Activated T-cell treated with anti-CD3 and anti-CD28 coated beads, Interleukin-2, amount 50 U/mL, for 24 hours (primary cell): ENCODE measurements at places on chromosomes 6 and 20.
A peak's percentile ranks its signal among the peaks of the same experiment; 100 is the strongest.

GRCh38 chr6:1403851-1404712 lies 14.7 kb downstream of the FOXF2 start:
- DNase-seq = no peak

GRCh38 chr20:12371990-12372389 lies 454.3 kb downstream of the BTBD3 start:
- DNase-seq = no peak

DNA sequence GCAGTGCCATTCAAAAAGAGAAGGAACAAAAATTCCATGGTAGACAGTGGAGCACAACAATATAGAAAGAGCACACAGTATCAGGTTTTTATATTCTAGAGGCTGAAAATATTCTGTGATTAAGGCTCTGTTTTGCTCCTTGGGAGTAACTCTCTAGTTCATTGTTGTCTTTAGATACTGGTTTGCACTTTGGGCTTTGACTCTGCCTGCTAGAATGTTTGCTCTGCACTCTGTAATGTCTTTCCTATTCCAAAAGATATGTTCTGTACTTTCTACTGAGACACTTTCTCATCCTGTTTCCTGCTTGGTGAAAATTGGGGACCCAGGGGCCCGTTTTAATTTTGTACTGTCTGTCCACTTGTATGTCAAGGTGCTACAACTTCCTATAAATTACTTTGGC lies 564.7 kb downstream of the BMP2 start:
- DNase-seq = no peak

- DNase-seq = no peak
Observed at GRCh38 chr6:95589826-95590570, 12.7 kb downstream of the MANEA start.

DNA sequence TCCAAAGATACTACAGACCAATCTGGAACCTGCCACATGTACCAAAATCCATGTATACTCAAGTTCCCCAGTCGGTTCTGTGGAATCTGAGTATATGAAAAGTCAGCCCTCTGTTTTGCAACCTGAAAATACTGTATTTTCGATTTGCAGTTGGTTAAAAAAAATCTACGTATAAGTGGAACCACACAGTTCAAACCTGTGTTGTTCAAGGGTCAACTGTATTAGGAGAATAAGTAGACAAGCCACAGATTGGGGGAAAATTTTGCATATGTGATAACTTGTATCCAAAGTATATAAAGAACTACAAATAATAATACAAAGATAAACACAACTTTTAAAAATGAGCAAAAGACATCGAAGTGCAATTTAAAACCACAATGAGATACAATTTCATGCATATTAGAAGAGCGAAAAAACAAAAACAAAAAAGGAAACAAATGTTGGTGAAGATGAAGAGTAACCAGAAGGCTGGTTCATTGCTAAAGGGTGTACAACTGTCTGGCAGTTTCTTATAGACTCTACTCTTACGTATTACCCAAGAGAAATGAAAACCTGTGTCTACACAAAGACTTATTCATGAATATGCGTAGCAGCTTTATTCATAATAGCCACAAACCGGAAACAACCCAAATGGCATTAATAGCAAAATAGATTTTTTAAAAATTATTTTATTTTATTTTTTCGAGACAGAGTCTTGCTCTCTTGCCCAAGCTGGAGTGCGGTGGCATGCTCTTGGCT lies 180.8 kb downstream of the BCAS1 start:
- DNase-seq = no peak

- DNase-seq = peak; percentile 77
Observed at GRCh38 chr20:50338479-50339391, 148.1 kb downstream of the CEBPB start.

DNA sequence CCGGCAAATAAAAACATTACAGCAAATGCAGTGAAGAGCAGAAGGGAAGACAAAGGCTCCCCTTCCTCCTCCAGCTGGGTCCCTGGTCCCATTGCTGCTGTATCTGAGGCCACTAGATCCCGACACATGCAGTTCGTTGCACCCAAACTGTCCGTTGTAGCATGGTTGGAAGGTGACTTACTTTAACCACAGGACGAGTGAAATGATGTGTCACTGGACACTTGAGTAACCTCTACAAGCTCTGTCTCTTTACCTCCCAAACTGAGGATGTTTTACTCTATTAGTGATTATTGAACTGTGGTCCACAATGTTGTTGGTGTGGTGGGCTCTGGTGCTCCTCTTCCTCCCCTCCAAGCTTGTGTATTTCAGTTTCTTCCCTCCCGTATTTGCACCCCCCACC lies 46.2 kb upstream of the ARMH2 start:
- no peak for DNase-seq

- DNase-seq = no peak
Observed at GRCh38 chr6:100186552-100186951, 192.5 kb upstream of the MCHR2 start.

GRCh38 chr6:148151896-148152643 lies 190.6 kb upstream of the SASH1 start:
- DNase-seq = no peak

DNA sequence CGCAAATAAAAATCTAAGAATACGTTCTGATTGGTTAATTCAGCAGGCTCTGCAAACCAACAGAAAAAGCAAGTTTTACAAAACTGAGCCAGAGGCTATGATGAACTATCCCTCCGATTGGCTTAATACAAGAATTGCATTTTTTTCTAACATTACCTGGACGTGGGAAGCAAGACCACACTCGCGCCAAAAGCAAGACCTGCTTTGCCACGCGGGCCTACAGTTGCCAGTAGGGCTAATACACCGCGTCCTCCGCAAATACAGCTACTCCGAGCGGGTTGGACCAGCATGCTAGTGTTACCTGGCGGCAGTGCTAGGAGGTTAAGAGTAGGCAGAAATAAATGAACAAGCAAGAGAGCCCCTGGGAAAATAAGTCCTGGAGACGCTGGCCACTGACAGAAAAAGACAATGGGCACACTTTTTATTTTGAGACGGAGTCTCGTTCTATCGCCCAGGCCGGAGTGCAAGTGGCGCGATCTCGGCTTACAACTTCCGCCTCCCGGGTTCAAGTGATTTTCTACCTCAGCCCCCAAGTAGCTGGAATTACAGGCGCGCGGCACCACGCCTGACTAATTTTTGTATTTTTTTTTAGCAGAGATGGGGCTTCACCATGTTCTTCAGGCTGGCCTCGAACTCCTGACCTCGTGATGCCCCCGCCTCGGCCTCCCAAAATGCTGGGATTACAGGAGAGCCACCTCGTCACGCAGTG lies 131.9 kb upstream of the BTN3A2 start:
- peak; percentile 68 for DNase-seq

DNA sequence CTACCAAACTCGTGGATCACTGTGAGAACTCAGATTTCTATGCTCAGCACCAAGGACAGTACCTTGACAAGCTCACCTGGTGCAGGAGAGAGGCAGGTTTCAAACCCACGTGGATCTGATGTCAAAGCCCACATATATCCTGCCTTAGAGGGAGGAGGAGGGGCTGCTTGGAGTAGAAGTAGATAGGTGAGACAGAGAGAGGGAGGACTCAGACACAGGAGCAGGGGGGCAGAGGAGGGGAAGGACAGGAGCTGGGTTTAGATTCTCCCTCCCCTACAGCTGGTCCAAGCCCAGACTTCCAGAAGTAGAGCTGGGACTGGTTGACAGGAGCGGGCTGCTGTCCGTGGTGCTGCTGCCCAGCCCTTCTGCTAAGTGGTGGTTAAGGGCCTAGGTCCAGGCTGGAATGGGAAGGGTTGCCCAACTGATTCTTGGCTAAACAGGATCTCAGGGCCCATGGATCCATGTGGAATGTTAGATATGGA lies 77.5 kb downstream of the CDH22 start:
- no peak for DNase-seq

- DNase-seq = no peak
Observed at GRCh38 chr6:111604259-111605099, 1.2 kb downstream of the TRAF3IP2 start.

- DNase-seq = no peak
Observed at GRCh38 chr6:30321692-30322388, 4.9 kb upstream of the TRIM39 start.

GRCh38 chr6:156082012-156082411 lies 626.4 kb upstream of the NOX3 start:
- no peak for DNase-seq

DNA sequence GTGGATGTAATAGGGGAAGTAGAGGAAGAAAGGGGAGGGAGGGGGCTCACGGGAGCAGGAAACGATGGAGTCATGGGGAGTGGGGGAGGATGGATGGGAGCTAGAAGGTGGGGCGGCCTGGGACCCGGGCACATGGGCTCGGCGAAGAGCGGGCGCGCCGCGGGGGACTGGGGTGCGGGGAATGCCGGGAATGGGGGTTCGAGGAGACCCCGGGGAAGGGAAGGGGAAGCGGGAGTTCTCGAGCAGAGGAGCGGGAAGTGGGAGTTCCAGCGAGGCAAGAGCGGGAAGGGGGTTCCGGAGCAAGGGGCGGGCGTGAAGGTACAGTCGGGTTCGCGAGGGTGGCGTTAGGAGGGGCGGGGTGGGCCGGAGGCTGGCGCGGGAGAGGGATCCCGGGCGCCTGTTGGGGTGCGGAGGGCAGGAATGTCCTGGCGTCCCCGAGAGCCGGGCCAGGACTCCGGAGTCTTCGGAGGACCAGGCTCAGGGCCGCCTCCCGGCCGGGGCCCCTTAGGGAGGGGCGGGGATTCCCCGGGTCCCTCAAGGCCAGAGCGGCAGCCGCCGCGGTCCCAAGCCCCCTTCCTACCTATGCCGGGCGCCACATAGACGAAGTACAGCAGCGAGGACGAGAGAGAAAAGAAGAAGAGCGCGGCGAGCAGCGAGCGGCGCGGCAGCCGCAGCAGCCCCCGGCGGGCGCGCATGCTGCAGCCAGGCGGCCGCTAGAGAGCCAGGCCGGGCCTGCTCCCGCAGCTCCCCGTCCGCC lies 504 bp downstream of the B4GALT5 start:
- no peak for DNase-seq

DNA sequence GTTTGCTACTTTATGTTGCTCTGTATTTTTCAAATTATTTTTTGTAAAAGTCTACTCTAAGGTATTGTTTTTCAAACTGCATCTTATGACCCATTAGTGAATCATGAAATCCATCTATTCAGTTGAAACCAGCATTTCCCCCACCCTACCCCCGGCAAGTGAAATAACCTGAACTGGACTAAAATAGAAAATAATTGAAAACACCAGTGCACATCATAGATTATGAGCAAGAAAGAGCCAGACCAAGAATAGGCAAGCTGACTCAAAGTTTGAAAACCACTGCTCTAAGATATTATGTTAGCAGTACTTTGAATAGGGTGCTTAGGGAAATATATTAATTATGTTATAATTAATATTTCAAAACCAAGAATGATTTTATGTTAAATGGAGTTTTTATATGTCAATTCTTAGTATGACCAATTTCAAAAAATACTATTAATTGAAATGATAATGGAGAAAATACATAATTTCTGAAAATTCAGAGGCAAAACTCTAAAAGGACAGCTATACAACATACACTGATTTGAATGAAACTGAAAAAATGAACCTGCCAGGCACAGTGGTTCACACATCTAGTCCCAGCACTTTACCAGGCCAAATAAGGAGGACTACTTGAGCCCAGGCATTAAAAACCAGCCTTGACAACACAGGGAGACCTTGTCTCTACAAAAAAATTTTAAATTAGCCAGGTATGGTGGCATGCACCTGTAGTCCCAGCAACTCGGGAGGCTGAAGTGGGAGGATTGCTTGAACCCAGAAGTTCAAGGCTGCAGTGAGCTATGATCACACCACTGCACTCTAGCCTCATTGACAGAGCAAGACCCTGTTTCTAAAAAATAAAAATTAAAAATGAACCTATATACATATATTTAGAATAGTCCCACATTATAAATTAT lies 112.0 kb downstream of the CDK19 start:
- DNase-seq = no peak

DNA sequence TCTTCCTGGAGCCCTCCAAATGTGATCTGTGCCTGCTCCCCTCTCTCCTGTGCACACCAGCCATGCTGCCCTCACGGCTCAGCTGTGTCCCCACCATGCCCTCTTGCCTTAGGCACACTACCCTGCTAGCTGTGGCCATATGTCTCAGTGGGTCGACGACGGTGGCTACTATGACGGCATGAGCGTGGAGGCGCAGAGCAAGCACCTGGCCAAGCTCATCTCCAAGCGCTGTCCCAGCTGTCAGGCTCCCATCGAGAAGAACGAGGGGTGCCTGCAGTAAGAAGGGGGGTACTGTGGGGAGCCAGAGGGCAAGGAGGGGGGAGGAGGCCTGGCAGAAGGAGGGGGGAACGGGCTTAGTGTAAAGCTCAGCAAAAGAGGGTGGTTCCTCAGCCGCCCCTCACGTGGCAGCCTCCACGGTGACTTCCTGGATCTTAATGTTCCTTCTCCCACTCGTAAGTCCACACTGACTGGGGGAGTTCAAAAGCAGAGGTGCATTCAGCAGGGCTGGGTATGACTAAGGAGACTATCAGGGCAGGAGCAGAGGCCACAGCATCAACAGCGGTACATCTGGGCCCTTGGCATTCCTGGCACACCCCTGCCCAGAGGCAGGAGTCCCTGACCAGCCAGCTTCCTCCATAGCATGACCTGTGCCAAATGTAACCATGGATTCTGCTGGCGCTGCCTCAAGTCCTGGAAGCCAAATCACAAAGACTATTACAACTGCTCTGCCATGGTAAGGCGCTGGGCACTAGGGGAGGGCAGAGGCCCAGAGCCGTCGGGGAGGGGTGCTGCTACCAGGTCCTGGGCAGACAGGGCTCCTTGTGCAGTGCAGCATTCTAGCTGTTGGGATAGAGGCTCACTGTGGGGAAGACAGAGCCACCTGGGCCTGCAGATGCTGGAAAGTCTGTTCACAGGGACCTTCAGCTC lies 8.0 kb downstream of the DNPH1 start:
- no peak for DNase-seq
